ENCODE measurements at places on chromosomes 16 and 17. TPM values are rescaled to one million over a fixed set of nuclear protein-coding genes. Genes with fewer than 3 reads are reported as not detected.

- DNase-seq, result no peak
Observed at GRCh38 chr16:67504031-67505021, 21.0 kb upstream of the AGRP start.

GRCh38 chr16:715477-716199 lies 720 bp downstream of the METRN start:
- DNase-seq, result no peak

DNA sequence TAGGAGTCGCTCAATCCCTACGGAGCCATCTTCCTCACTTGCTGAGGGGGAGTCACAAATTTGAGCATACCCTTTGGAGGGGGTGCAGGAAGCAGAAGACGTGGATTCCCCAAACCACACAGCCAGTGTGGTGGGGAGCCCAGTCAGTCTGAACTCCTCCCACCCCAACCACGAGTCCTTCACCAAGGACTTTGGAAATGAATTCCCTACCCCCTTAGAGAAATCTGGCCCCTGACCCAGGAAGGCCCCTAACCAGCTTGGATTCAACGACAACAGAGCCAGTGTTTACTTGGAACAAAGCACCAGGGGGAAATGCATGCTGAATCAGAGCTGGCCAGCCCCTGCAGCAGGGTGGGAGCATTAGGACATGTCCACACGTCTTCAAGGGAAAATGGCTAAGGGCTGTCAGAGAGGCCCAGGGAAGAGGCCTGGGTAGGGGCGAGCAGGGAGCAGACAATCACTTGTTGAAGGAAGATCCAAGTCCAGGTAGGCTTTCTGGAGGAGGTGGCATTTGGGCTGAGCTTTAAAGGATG lies 5.5 kb upstream of the TMEM92 start:
- DNase-seq, result no peak

GRCh38 chr17:3966720-3967363 lies 2.6 kb upstream of the ATP2A3 start:
- DNase-seq, result no peak

KRTAP4-6 gene
- not detected for polyA plus RNA-seq

NPIPA8 gene
- 3.0 TPM for polyA plus RNA-seq

Measured in BJ (cell line).